ENCODE measurements at places on chromosomes 16 and 17. TPM values are rescaled to one million over a fixed set of nuclear protein-coding genes. Genes with fewer than 3 reads are reported as not detected.

CETP gene
- 0.56 TPM for total RNA-seq

RRAD gene
- 5.2 TPM for total RNA-seq

MON1B gene
- 5.9 TPM for total RNA-seq

KRT36 gene
- not detected for total RNA-seq

QPRT gene
- 10.9 TPM for total RNA-seq

LIG3 gene
- 36.4 TPM for total RNA-seq

MYH2 gene
- total RNA-seq = not detected

AURKB gene
- 45.6 TPM for total RNA-seq

PRSS8 gene
- total RNA-seq = not detected

RASL10B gene
- total RNA-seq = 3.9 TPM

DUXB gene
- total RNA-seq = not detected

CHST4 gene
- total RNA-seq = not detected

All from regular cardiac myocyte (primary cell).